ENCODE measurements at places on chromosomes 5 and 9.

DNA sequence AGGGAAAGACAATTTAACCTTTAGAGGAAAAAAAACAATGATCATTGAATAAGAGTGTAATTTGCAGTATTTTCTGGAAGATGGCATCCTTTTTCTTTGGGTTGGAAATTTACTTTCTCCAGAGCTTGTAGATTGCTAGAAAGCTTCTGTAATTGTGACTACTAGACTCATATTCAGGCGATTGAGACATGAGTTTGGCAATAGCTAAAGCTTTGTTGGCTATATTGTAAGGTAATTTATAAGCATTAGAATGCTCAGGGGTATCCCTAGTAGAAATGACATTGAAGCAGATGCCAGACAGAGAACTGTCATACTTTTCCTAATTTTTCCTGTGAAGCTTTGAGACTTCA is 115.3 kb downstream of the UNC13B start:
- DNase-seq, result no peak

DNA sequence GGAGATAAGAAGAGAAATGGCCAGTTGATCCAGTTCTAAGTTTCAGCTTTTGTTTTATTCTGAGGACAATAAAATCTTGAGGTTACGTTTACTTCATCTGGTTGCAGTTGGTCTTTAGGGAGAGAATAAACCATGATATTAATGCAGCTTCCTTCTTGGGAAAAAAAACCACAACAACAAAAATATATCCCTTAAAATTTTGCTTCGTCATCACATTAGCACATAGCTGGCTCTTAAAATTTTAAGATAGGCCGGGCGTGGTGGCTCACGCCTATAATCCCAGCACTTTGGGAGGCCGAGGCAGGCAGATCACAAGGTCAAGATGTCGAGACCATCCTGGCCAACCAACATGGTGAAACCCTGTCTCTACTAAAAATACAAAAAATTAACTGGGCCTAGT is 86.4 kb downstream of the EQTN start:
- DNase-seq, result no peak

DNA sequence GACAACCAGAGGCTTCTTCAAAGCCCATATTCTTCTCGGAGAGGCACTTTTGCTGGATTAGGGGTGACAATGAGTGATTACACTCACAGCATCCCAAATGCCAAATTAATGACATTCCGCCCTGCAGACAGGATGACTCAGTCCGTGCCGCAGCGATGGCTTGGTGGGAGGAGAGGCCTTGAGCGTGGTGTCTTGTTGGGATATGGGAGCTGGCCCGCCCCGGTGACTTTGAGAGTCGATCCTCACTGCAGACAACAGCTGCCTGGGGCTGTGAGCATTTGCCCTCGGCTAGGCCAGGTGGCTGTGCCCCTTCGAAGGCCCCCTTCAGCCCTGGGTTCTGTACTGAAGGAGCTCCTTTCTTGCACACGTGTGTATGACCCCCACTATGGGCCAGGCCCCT is 29.8 kb downstream of the OLFM1 start:
- no peak for DNase-seq

DNA sequence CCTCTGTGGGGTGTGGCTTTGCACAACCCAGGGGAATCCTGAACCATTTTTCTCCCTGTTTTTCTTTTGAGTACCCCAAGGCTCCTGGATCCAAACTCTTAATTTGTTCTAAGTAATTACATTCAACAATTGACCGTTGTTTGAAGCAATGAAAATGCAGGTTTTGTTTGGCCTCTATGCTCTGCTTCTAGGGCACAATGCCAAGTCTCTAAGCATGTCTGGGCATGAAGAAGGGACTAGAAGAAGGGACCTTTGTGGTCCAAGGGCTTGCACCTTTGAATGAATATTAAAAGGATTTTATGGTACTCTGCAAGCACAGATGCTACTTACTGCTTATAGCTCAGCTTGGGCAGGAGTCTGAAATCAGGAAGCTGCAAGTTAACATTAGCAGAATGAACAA is 6.6 kb upstream of the ENC1 start:
- DNase-seq, result peak; percentile 63

- DNase-seq, result no peak
These were observed 225.3 kb downstream of the NTRK2 start for GRCh38 chr9:84894859-84895258.

- DNase-seq, result no peak
These were observed 83.7 kb downstream of the PDE8B start for GRCh38 chr5:77294185-77294584.

DNA sequence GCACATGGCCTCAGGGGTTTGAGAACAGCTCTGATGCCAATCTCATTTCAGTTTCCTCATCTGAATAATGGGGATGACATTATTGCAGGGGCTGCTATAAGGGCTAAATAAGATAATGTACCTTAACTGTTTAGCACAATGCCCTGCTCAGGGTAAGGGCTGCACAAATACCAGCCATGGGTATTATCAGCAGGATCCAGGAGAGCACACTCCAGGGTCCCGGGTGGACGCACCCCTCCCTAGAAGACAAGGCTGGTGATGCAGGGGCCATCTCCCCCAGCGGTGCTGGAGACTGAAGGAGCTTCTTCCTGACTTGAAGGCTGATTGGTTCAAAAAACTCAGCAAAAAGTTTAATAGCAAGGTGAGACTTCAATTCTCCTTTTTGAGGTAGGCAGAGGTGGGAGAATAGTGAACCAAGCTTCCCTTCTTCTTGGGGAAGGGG is 2.7 kb upstream of the CXXC5 start:
- no peak for DNase-seq

- no peak for DNase-seq
These were observed 21.3 kb downstream of the C5orf58 start for GRCh38 chr5:170254056-170254455.

GRCh38 chr9:70060883-70061507 is 17.3 kb downstream of the MAMDC2 start:
- DNase-seq, result no peak

DNA sequence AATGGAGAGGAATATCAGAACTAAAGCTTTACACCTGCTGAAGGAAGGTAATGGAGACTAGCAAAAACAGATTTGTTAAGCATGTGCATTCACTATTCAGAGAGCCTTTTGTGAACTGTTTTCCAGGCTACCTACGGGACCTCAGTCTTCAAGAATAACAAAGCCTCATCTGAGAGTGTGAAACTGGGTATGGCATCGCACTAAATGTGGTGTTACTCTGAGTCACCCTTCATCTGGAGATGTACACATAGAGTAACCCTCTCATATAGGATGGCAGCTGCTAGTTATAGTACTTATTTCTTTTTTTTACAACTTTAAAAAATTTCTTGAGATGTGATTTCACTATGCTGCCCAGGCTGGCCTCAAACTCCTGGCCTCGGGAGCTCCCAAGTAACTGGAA is 306.8 kb downstream of the ZNF608 start:
- DNase-seq, result peak; percentile 42

DNA sequence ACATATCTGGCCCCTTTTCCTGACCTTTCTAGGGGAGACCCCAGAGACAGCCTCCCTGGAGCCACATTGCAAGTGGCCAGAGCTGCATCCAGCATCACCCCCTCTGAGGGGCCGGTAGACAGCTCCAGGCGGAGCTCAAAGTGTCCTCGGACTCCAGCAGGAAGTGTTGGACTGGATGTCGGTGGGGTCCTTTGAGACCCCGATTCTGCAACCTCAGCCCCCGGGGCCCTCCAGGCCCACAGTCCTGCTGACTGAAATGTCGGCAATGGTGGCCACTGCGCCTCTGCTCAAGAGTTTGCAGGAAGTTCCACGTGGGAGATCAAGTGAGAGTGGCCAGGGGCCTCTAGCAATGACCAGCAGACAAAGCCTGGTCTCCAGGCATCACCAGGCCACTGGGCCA is 115.9 kb upstream of the FOXD4L5 start:
- no peak for DNase-seq

DNA sequence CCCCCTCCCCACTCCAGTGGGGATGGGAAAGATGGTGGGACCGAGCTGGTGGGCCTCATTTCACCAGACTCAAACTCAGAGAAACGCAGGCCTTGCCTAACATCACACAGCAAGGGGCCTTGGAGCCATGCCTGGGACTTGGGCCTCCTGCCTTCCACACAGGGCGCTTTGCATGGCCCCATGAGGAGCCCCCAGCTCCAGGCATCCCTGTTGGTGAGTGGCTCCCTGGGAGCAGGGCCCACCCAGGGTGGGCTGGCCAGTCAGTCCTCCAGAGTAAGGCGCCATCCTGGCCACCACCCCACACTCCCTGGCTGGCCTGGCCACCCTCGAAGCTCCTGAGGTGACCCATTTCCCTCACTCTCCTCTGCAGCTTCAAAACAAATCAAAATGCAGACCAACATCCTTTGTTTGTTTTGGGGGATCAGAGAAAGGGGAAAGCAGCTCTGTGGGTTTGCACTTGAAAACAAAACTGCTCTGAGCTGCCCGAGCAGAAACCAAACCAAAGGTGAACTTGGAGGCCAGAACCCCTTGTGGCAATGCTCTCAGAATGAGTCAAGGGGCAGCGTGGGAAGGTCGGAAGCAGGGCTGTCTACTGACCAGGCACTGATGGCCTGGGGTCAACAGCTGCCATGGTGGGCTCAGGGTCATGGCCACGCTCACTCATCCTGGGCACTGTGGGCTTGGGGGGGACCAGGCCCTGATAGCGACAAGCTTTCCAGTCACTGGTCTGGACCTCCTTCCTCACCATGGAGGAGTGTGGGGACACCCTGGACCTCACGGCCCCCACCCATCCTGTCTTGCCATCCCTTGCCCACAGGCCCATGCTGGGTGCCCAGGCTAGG is 37.0 kb upstream of the VDAC1 start:
- DNase-seq, result no peak

- no peak for DNase-seq
These were observed 172.2 kb downstream of the HSD17B3 start for GRCh38 chr9:96129747-96130146.

GRCh38 chr5:116365006-116365496 is 209.6 kb downstream of the SEMA6A start:
- no peak for DNase-seq

- DNase-seq, result no peak
These were observed 7.8 kb upstream of the VLDLR start for GRCh38 chr9:2613730-2614271.

DNA sequence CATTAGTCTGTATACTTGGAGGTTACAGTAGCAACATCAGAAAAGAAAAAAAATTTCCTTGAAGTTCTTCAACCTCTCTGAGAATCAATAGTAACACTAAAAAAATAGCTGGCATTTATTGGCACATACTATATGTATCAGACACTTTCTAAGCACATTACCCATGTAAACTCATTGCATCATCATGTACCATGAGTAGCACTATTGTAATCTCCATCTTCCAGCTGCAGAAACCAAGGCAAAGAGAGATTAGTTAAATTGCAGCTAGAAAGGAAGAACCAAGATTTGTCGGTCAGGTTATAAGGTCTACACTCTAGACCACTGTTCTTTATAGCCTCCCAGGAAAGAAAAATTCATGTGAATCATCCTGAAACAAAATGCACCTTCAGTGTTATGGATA is 31.4 kb upstream of the RAB3C start:
- DNase-seq, result no peak

GRCh38 chr9:84145780-84146179 is 165.2 kb downstream of the RMI1 start:
- no peak for DNase-seq

- DNase-seq, result no peak
These were observed 424.6 kb downstream of the CSNK1G3 start for GRCh38 chr5:123936548-123936947.

DNA sequence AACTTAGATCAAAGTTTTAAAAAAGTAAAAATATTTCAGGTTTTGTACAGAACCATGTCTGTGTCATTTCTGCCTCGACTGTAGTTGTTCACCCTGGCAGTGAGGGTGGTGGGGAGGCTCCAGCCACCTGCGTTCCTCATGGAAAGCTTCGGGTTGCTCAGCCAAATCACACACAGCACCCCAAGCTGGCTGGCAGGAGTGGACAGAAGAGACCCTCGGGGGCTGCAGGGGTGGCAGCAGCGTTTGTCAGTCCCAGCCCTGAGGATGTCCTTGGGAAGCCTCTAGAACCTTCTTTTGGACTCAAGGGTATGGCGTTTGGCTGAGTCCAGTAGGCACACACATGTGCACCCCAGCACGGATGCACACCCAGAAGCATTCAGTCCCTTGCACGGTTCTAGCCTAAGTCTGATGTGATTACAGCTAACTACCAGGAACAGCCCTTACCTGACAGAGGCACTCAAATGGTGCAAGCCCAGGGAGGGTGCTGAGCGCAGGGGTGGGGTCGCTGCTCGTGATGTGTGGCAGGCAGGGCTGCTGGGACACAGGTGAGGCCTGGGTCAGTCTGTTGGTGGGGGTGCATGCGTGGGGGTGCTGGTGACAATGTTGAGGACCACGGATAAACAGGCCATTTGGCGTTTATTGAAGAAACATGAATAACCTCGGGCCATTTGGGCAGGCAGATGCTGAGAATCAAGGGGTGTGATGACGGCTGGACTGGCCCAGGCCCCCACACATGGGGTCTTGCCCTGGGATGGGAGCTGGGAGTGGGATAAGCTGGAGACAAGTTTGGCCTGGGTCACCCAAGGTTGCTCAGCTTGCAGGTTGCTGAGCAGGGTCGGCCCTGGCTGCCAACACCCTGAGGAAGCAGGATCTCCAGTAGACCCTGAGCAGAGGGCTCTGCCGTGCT is 103.4 kb downstream of the PHF2 start:
- DNase-seq, result no peak
